ENCODE measurements at places on chromosomes 4 and X.

GRCh38 chr4:85127653-85128052, 161.2 kb upstream of the WDFY3 start:
- no peak for DNase-seq

GRCh38 chrX:20472620-20473258, 206.0 kb upstream of the RPS6KA3 start:
- DNase-seq, result no peak

DNA sequence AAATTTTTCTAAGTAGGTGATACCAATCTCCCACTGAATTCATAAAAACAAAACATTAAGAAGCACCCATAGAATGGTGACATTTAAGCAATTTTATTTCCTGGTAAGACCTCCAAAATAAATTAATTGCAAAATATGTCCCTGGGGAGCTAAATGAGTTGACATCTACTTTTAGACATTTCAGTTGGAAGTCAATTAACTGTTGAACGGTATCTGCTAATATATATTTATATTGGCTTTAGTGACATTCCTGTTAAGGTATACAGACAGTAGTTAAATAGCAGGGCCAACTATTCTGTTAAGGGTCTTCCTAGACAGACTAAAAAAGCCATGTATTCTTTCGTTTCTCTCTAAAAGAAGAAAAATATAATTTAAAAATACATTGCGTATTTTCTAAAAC, at the start of gene PRR27:
PRR27 (plus strand) TSS at position 301 of the 400 bp plus-strand sequence. CDS start 139 bp downstream, outside the sequence.
- DNase-seq, result no peak

DNA sequence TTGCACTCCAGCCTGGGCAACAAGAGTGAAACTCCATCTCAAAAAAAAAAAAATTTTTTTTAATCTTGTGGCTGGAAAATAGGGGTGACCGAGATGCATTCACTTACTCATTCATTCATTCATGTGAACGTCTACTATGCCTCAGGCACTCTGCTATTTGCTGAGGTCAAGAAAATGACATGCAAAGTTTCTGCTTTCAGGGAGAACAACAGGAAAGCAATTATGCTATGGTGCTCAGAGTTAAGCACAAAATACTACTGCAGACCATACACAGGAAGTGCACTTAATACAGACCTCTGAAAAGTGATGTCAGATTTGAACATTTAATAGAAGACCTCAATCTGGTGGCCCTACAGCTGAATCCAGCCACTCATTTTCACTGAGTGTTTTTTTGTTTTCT, 59.6 kb upstream of the DUSP21 start:
- DNase-seq, result no peak

GRCh38 chr4:176236946-176237345, 32.1 kb downstream of the ASB5 start:
- DNase-seq, result no peak

- no peak for DNase-seq
These were observed 55.9 kb upstream of the HGFAC start for GRCh38 chr4:3385711-3386420.

DNA sequence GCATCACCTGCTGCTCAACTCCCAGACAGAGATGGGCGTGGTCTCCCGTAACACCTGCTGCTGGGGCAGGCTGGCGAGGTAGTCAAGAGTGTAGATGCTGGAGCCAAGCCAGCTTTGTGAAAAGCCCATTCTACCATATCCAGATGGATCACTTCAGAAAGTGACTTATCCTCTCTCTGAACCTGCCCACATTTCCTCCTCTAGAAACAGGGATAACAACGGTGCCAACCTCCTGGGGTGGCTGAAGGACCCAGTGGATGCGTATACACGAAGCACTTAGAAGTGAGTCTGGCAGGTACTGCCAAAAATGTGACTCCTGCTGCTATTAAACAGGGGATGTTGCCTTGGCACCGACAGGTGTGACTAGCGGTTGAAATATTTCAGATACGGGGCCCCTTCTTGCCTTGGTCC, 95.8 kb downstream of the SORBS2 start:
- no peak for DNase-seq

DNA sequence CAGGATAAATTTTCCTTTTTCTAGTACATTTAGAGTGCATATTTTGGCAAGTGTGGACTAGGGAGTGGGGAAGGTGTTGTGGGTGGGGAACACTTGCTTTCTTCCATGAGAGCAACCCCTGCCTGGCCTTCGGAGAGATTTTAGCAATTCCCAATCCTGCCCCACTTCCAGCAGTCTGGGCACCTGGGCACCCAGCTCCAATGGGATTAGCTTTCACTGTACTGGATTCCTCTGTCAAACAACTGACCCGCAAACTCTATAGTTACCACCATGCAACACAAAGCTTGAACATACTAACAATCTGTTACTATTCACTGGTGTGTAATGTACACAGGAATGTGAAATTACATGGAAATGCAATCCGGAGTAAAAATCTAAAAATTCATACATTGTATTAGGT, 50.3 kb downstream of the SH3RF1 start:
- no peak for DNase-seq

GRCh38 chr4:145203410-145203809, 23.0 kb upstream of the OTUD4 start:
- DNase-seq, result no peak

DNA sequence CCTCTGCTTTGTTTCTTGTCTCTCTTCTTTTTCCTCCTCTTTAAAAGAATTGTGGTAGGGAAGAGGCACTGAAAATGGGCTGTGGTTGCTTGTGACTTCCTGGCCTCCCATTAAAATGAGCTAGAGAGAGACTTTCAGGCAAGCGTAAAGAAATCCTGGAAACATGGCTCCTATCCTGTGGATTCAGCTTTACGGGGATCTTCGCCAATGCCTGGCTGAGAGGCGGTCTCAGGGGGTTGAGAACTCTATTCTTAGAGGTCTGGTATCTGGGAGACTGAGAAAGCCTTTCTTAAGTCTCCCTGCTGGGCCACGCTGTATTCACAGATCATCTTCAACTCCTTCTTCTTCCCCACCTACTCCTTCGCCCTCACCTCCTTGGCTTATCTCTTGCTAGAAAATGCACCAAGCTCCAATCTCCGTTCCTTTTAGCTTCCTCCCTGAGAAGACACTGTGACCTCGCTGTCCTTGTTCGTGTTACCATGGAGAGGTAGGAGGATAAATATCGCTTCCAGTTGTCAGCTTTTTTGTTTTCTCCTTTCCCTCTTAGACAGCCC, 542 bp upstream of the KLF8 start:
- DNase-seq, result no peak

DNA sequence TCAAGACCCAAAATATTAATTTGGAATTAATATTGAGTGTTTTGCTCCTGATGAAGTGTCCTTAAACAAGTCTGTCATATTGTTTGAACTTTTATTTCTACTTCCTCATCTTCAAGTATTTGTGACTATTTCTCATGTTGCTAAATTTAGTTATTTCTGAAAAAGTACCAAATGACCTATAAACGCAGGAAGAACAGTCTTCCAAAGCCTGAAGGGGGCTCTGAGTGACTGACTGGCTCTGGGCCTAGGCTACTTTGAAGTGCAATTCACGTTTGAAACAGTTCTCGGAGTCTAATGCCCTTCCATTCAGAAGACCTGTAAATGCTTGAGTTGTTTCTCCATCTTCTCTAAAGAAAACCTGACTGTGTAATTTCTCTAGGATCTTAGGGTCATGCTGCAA, 26.5 kb downstream of the GALNT7 start:
- DNase-seq, result no peak

- no peak for DNase-seq
These were observed 33.7 kb upstream of the HMX1 start for GRCh38 chr4:8905226-8905772.

DNA sequence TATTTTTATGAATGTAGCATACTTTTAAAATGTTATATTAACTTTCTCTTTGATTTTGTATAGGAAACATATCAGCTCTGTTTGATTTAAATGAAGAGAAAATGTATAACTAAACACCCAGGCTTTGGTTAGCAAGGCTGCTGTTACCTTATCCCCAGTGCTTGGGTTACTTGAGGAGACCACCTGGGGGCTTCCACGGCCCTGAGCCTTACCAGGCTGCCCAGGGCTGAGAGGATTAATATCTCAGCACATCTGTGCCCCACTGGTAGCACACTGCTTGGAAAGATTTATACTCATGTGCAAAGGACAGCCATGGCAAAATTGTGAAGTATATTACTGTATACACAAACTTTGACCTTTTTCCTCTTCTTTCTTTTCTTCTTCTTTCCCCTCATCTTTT, 752.9 kb downstream of the RAPGEF2 start:
- no peak for DNase-seq

DNA sequence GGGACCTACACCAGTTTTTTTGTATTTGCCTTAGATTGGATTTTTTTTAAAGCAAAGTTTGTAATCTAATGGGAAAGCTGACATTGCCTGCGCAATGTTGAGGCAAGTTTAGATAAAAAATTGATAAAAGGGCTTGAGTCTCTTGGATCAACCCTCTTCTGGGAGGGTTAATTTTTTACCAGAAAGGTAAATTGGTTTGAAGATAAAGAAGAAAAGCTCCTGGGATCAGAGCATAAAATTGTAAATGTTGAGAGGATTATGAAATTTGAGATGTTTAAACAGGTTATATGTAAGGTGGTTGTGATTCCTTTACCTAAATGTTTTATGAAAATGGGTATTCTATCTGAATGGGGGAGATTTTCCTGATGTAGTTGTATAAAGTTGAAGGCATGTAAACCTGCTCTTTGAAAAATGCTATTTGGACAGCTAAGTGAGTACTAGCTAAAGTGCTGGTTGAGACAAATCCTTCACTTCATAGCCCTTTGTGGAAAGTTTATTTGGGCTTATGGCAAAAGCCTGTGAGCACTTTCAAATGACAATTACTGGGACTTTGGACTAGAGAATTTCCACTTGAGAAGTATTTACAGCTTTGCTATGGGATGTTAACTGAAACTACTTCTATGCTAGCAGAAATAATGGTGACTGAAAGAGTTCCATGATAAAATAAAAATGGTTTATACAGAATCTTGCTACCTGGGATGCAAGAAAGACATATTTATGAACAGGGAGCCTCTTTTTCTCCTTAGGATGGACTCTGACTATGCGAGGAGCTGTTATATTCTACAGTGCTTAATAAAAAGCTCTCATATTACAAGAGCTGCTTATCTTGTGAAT, 56.2 kb downstream of the UGT2B10 start:
- no peak for DNase-seq

DNA sequence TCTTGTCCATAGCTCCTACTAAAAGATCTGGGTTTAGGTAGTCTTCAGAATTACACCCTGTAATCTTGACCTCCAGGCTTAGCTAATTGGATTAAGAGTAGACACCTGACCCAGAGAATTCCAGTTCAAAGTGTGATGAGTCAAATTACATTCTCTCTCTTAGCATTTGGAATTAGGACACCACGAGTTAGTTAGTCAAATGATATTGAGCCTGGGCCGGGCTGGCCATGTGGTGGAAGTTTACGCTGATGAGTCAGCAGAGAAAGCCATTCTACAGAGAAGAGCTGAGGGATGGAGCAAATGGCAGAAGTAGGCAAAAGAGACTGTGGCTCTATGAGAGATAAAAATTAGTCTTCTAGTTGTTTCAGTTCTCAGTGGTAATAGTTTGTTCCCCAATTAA, 31.1 kb downstream of the CEP44 start:
- DNase-seq, result no peak

DNA sequence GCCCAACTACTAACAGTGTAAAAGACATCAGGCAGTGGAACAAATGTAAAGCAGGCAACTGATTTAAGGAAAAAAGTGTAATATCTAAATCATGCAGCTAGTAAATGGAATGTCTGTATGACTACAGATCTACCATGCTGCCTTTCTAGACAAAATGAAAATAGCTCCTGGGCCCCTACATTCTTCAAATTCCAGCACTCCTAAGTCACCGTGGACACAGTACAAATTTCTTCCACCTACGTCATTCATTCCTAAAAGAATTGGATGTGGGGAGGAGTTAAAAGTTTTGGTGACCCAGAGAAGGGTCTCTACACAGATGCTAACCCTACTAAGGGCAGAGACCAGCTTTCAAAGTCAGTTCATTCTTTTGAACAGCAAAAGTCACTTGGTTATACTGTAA, 137.2 kb upstream of the ARHGEF9 start:
- no peak for DNase-seq

- no peak for DNase-seq
These were observed 27.8 kb downstream of the BANK1 start for GRCh38 chr4:101818362-101818761.

- peak; percentile 68 for DNase-seq
These were observed 47.8 kb upstream of the SETD7 start for GRCh38 chr4:139603576-139604410.

GRCh38 chrX:40867352-40867751, 132.0 kb upstream of the MED14 start:
- DNase-seq, result no peak

DNA sequence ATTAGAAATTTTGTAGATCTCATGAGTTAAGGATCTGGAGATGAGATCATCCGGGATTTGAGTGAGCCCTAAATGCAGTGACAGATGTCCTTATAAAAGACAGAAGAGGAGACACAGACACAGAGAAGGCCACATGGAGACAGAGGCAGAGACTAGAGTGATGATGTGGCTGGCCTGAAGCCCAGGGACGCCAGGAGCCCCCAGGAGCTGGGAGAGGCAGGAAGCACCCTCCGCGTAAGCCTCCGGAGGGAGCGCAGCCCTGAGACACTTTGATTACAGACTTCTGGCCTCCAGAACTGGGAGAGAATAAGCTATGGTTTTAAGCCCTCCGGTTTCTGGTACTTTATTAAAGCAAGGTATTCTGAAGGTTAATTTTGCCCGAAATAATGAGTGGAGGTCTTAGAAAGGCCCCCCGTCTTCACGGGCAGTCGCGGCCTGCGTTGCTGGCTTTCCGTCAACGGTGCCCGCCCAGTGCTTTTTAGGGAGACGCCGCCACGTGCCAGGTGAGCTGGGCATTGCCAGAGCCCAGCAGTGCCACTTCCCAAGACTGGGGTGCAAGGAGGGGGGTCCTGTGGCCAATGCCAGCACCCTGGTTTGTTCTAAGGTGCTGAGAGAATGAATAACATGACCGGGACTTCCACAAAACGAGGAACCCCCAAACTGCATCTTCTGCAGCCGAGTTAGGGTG, 8.1 kb downstream of the DHRSX start:
- no peak for DNase-seq

- no peak for DNase-seq
These were observed 103.5 kb downstream of the TECRL start for GRCh38 chr4:64305565-64306254.

DNA sequence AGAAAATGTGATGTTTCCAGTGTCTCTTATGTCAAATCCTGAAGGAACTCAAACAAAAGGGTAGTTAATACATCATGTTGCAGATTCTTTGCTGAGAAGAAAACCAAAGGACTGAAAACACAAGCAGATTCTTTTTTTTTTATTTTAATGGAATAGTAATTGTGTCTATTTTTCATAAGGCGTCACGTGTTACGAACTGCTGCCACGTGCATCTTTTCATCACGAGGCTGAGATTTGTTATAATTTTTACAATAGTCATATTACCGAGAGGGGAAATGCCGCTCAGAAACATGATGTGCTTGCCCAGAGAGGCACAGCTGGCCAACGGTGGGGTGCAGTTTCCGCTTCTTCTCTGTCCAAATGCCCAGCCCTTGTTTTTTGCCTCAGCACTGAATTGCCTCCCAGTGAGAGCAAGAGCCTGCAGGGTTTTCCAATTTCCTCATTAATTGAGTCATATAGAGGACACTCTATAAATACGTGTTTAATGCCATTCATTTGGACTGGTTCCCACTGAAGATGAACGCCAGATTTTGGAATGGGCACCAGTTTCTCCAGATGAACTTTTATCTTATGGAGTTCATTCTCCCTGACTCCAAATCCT, 225.3 kb downstream of the STK32B start:
- DNase-seq, result no peak
